ENCODE measurements at places on chromosomes 4 and X. TPM values are rescaled to one million over a fixed set of nuclear protein-coding genes. Genes with fewer than 3 reads are reported as not detected.

ADGRG2 gene
- total RNA-seq = 0.09 TPM

EFHC2 gene
- total RNA-seq = 1.3 TPM

ANOS1 gene
- total RNA-seq = 0.56 TPM

HOPX gene
- 115 TPM for total RNA-seq

FHIP1A gene
- total RNA-seq = 18.4 TPM

TCEAL7 gene
- 3.6 TPM for total RNA-seq

SLC25A5 gene
- total RNA-seq = 486 TPM

NAP1L2 gene
- total RNA-seq = 0.56 TPM

FAM9C gene
- total RNA-seq = not detected

ADH4 gene
- total RNA-seq = 0.07 TPM

SLC16A2 gene
- total RNA-seq = 6.3 TPM

PJA1 gene
- 26.2 TPM for total RNA-seq

SLC7A11 gene
- 7.6 TPM for total RNA-seq

SATL1 gene
- not detected for total RNA-seq

FAM47E gene
- total RNA-seq = not detected

MFAP3L gene
- 2.0 TPM for total RNA-seq

SAP30 gene
- 19.7 TPM for total RNA-seq

ADAMTS3 gene
- total RNA-seq = 0.42 TPM

NPY1R gene
- not detected for total RNA-seq

FRMD7 gene
- not detected for total RNA-seq

FAM90A26 gene
- not detected for total RNA-seq

CENPVL3 gene
- total RNA-seq = not detected

IDUA gene
- 6.2 TPM for total RNA-seq

PGM2 gene
- 57.3 TPM for total RNA-seq

GPR50 gene
- total RNA-seq = not detected

TRIM60 gene
- total RNA-seq = not detected

SCML2 gene
- 0.21 TPM for total RNA-seq

IQCM gene
- not detected for total RNA-seq

TMEM154 gene
- 57.7 TPM for total RNA-seq

GLUD2 gene
- 0.14 TPM for total RNA-seq

PRIMPOL gene
- total RNA-seq = 12.8 TPM

Measured in airway epithelial cell (primary cell).